Muscle of back (tissue), 13 donors: ENCODE measurements at places on chromosomes 6 and 20. TPM values are rescaled to one million over a fixed set of nuclear protein-coding genes. Genes with fewer than 3 reads are reported as not detected.
A peak's percentile ranks its signal among the peaks of the same experiment; 100 is the strongest.

DNA sequence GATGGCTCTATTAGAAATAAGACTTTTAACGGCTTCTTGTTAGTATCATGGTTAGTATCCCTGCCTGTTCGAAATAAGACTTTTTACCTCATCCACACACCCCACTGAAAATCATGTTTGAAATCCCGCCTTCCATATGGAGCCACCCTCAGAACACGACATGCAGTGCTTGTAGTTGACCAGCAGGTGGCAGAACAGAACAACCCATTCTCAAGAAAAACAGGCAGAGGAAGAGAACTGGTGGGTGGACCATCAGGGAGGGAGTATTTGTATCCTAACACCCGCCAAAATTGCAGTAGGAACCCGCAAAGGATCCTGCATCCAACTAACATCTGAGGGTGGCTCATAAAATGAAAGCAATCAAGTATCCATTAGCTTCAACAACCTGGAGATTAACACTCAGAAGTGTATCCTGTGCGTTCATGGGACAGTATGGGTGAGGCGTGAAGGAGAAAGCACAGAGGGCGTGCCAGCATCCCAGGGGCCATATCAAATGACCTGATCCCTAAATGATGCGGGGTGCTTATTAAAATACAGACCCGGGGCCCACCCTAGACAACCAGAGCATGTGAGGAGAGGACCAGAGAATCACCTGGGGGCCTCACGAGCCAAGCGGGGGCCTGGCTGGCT, 89.6 kb upstream of the NHSL1 start:
- DNase-seq = peak; percentile 69

- no peak for DNase-seq
Observed at GRCh38 chr6:162907876-162908481, 180.2 kb downstream of the PACRG start.

DNA sequence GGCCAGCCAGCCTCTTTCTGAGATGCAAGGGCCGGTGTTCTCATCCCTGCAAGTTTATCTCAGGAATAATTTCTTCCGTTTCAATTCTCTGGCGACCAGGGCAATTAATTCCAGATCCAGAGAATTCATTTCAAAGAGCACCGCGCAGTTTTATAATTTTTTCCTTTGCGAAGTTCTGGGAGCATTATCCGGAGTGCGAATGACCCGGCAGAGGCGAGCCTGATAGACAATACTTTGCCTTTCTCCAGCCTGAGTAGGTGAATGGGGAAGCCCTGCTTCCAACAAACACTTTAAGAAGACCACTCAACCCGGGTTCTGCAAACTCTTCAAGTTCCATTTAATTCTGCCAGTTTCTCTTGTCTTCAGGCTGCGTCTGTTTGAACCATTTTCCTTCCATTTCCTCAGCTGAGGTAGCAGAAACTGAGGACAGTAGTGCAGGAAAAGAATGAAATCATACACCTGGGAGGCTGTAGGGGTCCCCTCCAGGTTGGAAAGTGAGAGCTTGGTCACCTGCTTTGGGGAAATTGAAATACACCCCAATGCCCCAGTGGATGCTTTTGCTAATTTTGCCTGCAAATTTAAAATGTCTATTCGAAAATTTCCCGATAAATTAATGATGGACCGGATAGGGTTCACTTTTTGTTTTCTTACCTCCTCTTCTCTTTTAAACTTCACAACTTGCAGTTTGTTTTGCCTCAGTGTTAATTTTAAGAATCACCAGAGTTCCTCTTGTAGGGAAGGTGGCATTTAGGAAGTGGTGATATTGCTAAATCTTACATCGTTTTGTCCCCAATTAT, 1.1 kb downstream of the VGLL2 start:
- DNase-seq = no peak

DNA sequence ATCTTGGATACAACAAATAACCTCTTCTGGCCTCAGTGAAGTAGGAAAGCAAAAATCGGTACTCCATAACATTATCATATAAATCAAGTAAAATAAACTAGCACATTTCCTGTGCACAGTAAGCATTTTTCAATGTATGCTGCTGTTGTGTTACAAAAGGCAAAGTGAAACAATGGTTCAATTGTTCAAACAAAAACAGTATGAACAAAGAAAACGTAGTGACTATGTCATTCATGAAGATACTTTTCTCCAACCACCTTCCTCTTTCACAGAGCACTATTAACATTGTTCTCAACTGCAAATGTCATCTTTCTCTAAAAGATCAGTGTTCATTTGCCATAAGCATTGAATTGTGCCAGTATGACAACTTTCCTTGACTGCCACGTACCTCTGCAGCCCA, 318.6 kb upstream of the PRDM1 start:
- no peak for DNase-seq

DNA sequence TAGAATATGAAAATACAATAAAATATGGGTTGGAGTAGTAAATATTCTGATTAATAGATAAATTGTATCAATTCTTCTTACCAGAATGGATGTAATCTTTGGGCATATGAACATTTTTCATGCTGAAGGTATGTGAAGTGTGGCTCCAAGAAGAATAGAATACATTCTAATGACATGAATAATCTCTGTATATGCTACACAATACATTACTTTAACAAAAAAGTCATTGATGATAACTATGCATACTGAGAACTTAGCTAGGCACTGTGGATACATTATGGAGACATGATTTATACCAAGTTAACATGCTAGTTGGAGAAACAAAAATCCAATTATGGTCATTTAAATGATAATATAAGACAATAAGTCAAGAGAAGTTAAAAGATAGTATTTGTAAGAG, 62.7 kb upstream of the HDAC2 start:
- no peak for DNase-seq

- no peak for DNase-seq
Observed at GRCh38 chr6:146965110-146965689, 239.0 kb upstream of the STXBP5 start.

DNA sequence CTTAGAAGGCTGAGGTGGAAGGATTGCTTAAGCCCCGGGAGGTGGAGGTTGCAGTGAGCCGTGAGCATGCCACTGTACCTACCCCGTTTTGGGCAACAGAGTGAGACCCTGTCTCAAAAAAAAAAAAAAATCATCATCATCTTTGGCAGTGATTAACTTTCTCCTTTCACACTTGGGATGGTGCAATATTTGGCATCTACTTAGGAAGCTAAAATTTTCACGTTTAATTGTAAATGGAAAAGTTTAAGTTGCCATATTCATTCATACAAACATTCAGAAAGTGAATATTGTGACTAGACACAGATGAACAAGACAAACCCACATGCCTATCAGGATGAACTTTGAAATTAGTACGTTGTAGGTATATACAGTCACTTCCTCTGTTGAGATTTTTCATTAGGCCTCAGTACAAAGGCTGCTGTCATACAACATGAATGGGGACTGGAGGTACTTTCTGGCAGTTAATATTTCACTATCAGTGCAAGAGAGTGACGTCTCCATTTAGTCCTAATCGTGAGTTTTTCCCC, 10.3 kb downstream of the TOP1 start:
- no peak for DNase-seq

- DNase-seq = no peak
Observed at GRCh38 chr20:62754122-62754990, 41.9 kb upstream of the MRGBP start.

DNA sequence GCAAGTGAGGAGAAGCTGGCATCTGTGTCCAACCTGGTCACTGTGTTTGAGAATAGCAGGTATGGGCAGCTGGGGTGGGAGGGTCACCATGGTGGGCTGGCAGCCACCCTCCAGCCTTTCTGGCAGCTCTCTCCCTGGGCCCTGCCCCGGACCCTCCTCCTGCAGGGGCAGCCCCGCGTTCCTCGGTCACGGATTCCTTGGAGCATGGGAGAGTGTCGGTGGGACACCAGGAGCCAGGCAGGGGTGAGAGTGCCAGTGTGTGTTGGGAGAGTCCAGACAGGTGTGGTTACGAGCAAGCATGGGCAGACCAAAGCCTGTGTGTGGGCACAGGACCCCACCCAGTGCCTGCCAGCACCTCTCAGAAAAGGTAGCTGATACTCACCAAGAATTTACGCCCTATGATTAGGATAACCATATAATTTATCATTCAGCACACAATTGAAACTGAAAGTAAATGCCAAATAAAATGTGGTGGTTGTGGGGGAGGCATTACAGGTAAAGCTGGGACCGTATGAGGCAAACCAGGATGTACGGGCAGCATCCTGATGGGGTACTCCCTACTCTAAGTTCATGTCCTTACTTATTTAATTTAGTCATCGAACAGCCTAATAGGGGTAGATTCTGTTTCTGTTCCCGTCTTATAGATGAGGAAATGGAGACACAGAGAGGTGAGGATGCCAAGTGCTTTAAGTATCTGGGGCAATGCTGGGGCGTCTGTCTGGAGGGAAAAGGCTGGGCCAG, 542 bp downstream of the FGD2 start:
- DNase-seq = no peak

DNA sequence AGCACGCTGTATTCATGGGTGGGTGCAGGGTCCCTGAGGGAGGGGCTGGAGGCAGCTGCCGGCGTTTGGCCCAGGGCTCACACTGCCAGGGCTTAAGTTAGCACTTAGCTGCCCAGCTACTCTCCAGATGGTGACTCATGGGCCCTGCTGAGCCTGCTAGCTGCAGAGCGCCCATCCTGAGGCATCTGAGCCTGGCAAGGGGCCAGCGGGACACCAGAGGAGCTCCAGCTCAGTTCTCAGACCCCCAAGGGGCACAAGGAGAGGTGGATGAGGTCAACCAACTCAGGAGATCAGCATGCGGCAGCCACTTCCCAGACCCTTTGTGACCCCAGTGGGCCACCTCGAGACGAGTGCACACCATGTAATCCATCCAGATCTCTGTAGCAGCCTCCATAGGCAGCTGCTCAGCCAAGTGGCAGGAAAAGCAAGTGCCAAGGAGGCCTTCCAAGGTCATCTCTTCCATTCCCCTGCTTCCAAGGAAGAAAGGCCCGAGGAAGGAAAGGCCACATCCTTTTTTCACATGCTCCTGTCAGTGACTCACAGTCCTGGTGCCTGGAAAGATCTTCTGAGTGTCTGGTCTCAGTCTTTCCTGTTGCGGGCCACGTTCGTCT, 35.3 kb downstream of the FOXP4 start:
- peak; percentile 48 for DNase-seq

- DNase-seq = no peak
Observed at GRCh38 chr6:13358511-13358910, 30.2 kb upstream of the TBC1D7 start.

DNA sequence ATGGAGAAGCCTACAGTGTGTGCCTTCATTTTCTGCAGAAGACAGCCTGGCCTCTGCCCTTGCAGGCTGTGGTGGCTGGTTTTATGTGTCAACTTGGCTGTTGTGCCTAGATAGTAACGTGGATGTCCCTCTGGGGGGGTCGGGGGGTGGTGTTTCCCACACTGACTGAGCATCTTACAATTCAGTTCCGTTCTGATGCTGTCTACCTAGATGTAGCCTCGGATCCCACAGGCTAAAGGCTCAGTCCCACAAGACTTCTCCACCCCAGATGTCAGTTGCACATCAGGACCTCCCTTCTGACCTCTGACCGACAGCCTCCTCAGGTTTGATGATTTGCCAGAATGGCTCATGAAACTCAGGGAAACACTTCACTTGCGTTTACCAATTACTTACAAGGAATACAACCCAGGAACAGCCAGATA, 4.4 kb downstream of the PYGB start:
- DNase-seq = no peak

DNA sequence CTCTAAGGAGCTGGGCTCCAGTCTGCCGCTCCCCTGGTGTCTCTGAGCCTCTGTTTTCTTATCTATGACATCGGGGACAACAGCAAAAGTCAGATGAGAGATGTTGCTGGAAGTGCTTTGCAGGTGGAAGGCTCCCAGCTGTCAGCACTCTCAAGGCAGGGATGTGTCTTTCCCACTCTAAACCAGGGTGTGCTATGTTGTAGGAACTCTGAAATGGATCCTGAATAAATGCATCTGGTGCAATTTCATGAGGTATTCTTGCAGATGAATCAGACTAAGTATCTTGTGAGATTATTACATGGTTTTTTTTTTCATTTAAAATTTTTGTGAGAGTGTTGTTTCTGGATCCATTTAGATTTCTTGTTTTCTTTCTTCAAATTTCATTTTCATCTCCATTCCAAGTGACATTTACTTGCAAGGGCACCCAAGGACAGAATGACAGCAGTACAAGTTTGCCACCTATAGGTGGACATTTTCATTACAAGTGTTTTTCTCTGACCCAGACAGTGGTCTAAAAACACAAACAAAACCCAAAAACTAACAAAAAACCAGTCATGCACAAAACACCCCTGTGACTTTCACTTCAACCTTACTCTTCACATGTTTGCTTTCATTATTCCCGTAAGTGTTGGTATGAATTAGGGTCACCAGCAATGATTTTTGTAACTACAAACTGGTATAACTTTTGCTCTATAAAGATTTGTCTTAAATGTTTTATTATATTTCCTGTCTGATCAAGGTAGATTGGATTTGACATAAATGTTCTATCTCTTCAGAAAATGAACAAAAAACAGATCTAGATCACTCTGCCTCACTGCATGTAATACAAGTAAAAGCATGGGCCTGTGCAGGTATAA, 14.7 kb upstream of the SIM1 start:
- peak; percentile 57 for DNase-seq

GRCh38 chr6:100447900-100448748, 16.6 kb downstream of the SIM1 start:
- no peak for DNase-seq

GRCh38 chr6:168525926-168526630, 85.1 kb downstream of the SMOC2 start:
- no peak for DNase-seq

DYNLT2 gene
- 2.9 TPM for polyA plus RNA-seq

CD2AP gene
- polyA plus RNA-seq = 14.1 TPM

AKAP12 gene
- 165 TPM for polyA plus RNA-seq

MEP1A gene
- polyA plus RNA-seq = not detected

NKX2-2 gene
- 0.11 TPM for polyA plus RNA-seq

IRF4 gene
- polyA plus RNA-seq = 1.4 TPM

RFX6 gene
- polyA plus RNA-seq = 0.07 TPM
